ENCODE measurements at places on chromosomes 11 and 22. TPM values are rescaled to one million over a fixed set of nuclear protein-coding genes. Genes with fewer than 3 reads are reported as not detected.

GRCh38 chr11:101508370-101508769, 75.4 kb downstream of the TRPC6 start:
- no peak for DNase-seq

GRCh38 chr11:130161441-130162145, 2.0 kb downstream of the ST14 start:
- DNase-seq, result no peak

- no peak for DNase-seq
These were observed 98.2 kb upstream of the PRR5 start for GRCh38 chr22:44603767-44604166.

DNA sequence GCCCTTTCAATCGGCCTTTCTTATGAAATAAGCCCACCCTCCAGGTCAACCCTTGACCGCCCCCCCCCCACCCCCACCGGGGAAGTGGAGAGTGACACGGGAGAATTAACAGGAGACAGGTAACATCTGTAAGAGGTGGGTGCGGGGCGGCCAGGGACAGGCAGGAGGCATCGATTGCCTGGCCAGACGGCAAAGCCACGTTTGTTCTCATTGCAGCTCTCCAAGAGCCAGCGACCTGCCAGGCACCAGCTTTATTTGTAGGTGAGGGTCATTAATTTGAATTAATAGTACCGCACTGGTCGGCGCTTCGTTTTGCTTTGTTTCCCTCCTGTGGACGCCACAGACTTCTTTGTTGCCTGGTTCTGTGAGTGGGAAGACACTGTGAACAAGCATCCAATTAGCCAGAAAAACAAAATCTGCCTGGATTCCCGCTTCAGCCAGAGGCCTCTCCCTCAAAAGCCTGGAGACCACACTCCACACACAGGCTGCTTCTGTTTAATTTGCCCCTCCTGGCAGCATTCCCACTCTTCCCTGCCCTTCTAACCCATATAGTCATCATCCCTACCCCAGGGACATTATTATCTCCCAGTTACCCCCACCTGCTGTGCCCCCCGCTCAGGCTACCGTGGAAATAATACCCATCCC, 104.5 kb upstream of the OPCML start:
- no peak for DNase-seq

- DNase-seq, result peak; percentile 65
These were observed 10.1 kb downstream of the MTFP1 start for GRCh38 chr22:30435674-30436126.

- DNase-seq, result no peak
These were observed 10.7 kb upstream of the ETS1 start for GRCh38 chr11:128598096-128598495.

DNA sequence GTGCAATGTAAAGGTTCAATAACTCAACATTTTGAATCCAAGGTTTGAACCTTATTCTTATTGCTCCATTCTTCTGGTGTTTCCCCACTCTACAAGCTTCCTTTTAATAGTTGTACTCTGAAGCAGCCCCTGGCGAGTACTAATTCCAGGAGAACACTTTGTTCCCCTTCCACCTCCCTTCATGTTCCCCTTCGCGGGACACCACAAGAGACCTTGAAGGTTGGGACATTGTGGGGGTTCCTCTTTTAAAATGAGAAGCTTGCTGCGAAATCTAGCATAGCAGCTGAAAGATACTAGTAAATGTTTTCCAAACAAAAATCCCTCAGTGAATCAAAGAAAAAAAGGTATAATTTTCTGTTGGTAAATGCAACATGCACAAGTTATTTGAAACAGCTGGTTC, 626.3 kb upstream of the LRRC4C start:
- DNase-seq, result no peak

- DNase-seq, result no peak
These were observed 107.4 kb downstream of the RASSF10 start for GRCh38 chr11:13116491-13116890.

DNA sequence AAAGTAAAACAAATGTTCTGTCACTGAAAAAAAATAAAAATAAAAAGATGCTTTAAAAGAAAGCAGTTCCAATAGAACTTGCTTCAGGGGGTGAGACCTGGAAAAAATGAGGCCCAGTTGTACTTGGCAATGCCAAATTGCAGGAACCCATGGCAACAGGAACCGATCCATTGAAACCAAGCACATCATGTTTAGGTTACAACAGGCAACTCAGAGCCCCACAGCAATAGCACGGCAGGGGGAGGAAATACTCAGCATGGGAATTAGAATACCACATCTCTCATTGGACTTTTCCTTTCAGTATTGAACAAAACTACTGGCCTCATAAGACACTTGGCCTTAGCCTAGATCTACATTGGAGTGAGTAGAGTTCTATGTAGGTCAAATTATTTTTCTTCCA, 84.3 kb downstream of the MSANTD4 start:
- no peak for DNase-seq

GRCh38 chr11:85088286-85088685, 538.9 kb downstream of the DLG2 start:
- no peak for DNase-seq

DNA sequence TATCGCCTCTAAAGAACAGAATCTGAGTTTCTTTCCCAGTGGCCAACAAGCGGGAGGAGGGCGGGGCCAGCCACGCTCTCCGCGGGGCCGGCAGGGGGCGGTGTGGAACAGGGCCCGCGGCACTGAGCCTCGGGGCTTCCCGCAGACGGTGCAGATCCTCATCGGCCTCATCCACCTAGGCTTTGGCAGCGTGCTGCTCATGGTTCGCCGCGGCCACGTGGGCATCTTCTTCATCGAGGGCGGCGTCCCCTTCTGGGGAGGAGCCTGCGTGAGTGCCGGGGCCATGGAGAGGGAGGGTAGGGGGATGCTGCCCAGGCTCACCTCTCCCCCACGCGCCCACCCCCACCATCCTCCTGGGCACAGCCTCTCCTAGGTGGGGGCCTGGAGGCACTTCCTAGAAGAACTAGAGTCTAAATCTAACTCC, 10.7 kb downstream of the MS4A15 start:
- DNase-seq, result no peak

- no peak for DNase-seq
These were observed 13.5 kb upstream of the SPI1 start for GRCh38 chr11:47391711-47392432.

GRCh38 chr11:30143098-30143705, 87.6 kb upstream of the FSHB start:
- no peak for DNase-seq

DNA sequence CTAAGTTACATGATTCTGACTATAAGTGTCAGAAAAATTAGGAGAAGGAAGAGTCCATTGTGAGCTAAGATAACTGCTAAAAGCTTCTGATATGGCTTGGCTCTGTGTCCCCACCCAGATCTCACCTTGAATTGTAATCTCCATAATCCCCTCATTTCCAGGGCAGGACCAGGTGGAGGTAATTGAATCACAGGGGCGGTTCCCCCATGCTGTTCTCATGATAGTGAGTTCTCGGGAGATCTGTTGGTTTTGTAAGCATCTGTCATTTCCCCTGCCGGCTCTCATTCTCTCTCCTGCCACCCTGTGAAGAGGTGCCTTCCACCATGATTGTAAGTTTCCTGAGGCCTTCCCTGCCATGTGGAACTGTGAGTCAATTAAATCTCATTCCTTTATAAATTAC, 230.2 kb downstream of the OPCML start:
- DNase-seq, result no peak

DNA sequence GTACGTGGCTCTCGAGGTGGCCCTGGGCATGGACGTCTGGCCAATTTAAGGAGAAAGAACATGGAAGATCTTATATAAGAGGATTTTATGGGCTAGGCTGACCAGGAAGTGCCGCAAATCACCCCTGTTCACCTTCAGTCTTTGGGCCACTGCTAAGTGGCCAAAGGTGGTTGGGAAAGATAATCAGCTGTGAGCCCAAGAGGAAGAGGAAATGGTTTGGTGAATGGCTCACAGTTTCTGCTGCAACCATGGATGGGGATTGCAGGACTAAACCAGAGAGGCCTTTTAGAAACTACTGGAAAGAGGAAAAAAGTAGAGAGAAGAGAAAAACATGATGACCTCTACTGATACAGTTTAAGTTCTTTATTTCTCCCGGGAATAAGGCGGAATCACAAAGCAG, 96.0 kb upstream of the ARHGAP20 start:
- DNase-seq, result no peak

DNA sequence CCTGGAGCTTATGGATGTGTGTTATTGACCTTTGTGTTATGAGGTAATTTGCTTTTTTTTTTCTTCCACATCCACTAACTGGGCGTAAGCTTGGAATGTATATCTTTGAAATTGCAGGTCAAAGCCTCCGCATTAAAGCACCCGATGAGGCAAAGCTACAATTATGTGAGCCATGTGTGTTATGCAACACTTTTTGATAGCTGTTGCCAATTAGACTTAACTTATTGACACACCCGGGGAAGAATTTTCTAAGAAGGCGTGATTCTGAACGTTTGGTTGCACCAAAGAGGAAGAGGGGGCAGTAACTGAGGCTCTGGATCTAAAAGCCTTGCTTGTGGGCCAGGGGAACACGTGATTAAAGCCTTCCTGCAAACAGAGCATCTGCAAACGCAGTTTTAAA, 610 bp upstream of the TEX12 start:
- DNase-seq, result peak; percentile 47

- DNase-seq, result peak; percentile 85
These were observed at the start of gene LRRC10B for GRCh38 chr11:61507962-61508861. Gene LRRC10B (plus strand): TSS chr11:61508749. CDS start chr11:61508999, 250 bp downstream.

DNA sequence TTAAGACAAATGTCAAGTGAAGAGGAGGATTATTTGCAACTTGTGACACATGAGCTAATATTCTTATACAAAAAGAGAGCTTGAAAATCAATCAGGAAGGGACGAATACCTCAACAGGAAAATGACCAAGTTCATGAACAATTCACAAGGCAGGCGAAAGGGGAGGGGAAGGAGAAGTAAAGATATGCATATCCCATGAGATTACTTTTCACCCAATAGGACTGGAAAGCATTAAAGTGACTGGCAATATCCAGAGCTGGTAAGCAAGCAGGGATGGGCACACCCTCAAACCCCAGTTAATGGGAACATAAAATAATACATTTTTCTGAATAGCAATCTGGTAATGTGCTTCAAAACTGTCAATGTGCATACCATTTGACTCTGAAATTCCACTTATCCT, 129.5 kb downstream of the SLC1A2 start:
- DNase-seq, result no peak

- peak; percentile 54 for DNase-seq
These were observed 26.9 kb downstream of the SIK3 start for GRCh38 chr11:117071344-117071787.

DNA sequence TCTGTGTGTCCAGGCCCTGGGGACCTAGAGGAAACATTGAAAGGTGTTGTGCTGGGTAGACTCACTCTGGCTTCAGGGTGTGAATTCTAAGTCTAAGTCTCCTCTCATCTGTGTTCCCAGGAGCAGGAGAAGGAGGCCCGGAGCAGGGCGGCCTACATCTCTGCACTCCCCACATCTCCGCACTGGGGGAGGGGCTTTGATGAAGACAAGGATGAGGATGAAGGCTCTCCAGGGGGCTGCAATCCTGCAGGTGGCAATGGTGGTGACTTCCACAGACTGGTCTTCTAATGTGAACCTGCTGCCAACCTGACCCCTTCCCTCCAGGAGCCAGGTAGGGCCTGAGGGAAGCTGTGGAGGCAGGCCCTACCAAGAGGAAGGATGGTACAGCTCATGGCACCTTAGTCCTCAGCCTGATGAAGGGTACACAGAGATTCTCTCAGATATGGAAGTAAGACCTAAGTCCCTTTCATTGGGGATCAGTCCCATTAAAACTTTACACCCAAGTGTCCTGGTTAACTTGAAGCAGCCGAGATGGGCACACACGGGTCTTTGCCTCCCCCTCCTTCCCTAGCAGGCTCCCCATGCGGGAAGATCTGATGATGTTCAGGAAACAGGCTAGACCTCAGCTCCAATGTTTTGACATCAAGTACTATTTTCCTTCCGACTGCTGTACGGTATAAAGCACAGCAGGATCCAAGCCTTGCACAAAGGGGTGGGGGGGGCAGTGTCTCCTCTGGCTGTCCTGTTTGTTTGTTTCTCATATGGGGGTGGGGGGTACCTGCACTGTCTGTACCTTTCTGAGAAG, 25.0 kb downstream of the USP35 start:
- DNase-seq, result no peak

DNA sequence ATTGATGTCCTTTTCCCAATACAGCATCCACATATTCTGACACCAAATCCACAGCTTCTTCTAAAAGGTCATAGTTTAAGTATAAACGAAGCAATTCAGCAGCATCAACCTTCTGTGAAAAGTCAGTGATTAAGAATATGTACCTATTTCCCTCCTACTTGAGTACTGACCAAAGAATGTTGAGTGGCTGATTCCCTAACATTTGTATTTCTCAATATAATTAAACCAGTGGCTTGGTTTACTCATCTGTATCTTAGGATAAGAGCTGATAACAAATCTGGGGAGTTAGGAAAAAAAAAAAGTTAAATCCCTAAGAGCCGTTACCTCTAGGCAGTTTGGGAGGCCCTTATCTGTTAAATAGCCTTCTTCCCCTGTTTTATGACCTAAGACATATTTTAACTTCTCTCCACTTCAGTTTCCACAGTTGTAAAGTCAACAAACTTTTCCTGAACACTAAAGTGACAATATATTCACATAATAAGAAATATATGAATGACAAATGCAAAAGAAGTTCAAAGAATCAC, 16.0 kb upstream of the FNBP4 start:
- DNase-seq, result no peak

GRCh38 chr22:22815397-22816170, 72.0 kb upstream of the IGLL5 start:
- DNase-seq, result no peak

DNA sequence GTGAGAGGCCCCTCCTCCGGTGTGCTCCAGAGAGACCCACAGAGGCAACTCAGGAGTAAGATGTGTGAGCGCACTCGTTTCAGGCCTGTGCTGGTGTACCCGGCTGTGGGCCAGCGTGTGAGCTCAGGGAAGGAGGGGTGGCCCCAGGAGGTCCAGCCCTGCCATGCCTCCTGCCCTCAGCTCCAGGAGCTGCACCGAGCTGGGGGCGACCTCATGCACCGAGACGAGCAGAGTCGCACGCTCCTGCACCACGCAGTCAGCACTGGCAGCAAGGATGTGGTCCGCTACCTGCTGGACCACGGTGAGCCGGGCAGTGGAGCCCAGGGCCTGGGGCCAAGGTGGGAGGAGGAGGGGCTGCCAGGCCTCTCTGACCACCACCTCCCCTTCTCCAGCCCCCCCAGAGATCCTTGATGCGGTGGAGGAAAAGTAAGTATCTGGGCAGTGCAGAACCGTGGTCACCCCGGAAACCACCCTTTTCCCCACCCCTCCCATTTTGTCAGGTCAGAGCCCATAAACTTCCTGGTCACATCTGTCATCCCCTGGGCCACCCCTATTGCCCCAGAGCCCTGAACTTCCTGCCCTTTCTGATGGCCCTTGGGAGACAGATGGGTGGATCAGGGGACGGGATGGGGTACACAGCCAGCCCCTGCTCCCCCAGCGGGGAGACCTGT, 2.5 kb upstream of the MDK start:
- no peak for DNase-seq

GRCh38 chr11:34509336-34509876, 4.2 kb downstream of the ELF5 start:
- DNase-seq, result no peak

Gene CST6
- total RNA-seq, result not detected

Gene OR6M1
- not detected for total RNA-seq

Gene OR4C16
- not detected for total RNA-seq

Gene OR10D3
- not detected for total RNA-seq

Gene ZNF215
- 1.1 TPM for total RNA-seq

Gene CHST1
- total RNA-seq, result 1.9 TPM

Gene STK33
- 5.6 TPM for total RNA-seq

Gene SERHL2
- not detected for total RNA-seq

Gene TTC36
- not detected for total RNA-seq

Gene ASPHD2
- 0.20 TPM for total RNA-seq

Gene CD6
- total RNA-seq, result 3.0 TPM

Gene TENM4
- total RNA-seq, result 0.14 TPM

Gene GTSE1
- total RNA-seq, result 1.00 TPM

Gene GAL
- total RNA-seq, result 14.1 TPM

Gene LRRC10B
- 0.32 TPM for total RNA-seq

Gene MB
- 9.0 TPM for total RNA-seq

Gene ZNF280A
- total RNA-seq, result not detected
